Cortex of kidney (tissue), 1 donor: ENCODE measurements at places on chromosomes 2 and 18.

GRCh38 chr2:9844576-9844975 is 1.3 kb downstream of the TAF1B start:
- no peak for DNase-seq

- DNase-seq, result no peak
These were observed 89.9 kb downstream of the TMEM18 start for GRCh38 chr2:587087-587960.

GRCh38 chr2:229408356-229408755 is 137.3 kb upstream of the PID1 start:
- no peak for DNase-seq

GRCh38 chr18:36638224-36638623 is 190.6 kb downstream of the TPGS2 start:
- no peak for DNase-seq

- DNase-seq, result no peak
These were observed 265.7 kb downstream of the CCDC85A start for GRCh38 chr2:56449449-56449860.

DNA sequence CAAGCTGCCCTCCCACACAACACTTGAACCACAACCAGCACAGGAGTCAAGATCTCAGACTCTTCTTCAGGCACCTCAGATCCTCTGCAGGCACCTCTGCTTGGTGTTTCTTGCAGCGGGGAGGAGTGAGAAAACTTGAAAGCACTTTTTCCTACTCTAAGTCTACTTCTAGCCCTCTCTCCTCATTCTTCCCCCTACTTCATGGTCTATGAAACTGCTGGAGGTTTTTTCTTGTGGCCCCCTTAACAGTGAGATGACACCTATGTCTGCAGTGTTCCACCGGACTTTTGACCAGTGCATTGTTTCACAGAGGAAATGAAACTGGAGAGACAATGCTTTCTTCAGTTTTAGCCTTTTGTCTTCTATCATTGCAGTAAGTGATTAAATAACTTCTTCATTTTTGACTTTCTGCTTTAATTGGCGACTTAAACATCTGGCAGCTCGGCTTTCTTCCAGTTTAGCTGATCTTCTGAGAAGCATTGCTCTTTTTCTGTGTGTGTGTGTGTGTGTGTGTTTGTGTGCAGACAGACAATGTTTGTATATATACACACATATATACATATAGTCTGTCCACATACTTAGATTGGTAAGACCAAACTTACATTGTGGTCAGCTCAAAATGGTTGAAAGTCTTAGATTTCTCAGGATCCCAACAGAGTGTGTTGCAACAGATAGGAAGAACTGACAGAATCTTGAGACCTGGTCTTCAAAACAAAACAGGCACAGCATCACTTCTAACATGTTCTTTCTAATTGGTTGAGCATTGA is 1474.0 kb upstream of the TMEFF2 start:
- no peak for DNase-seq

GRCh38 chr18:22021701-22022100 is 147.7 kb upstream of the GATA6 start:
- no peak for DNase-seq

DNA sequence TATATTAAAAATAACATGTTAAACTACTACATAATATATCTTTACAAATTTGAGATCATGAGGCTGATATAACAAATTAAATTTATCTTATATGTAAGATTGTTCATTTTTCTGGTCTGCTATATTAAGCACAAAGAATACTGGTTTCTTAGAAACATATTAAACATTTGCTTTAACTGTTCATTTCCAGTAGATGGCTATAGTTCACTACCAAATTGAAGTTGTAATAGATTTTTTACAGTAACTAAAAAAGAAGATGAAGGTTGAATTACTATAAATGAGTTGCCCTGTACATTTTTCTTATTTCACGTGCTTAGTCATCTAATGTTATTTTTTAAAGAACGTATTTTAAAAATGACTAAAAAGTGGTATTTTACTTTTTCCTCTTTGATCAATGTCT is 57.0 kb downstream of the ZNF407 start:
- no peak for DNase-seq

DNA sequence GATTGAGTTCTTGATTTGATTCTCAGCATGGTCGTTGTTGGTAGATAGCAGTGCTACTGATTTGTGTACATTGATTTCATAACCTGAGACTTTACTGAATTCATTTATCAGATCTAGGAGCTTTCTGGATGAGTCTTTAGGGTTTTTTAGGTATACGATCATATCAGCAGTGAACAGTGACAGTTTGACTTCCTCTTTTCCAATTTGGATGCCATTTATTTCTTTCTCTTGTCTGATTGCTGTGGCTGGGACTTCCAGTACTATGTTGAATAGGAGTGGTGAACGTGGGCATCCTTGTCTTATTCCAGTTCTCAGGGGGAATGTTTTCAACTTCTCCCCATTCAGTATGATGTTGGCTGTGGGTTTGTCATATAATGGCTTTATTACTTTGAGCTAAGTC is 27.9 kb upstream of the CXCR2 start:
- DNase-seq, result no peak

- DNase-seq, result no peak
These were observed 670.7 kb upstream of the ZNF804A start for GRCh38 chr2:183927406-183928325.

- no peak for DNase-seq
These were observed 19.5 kb downstream of the LIPG start for GRCh38 chr18:49581371-49581770.
